ENCODE measurements at places on chromosomes 16 and 17.

DNA sequence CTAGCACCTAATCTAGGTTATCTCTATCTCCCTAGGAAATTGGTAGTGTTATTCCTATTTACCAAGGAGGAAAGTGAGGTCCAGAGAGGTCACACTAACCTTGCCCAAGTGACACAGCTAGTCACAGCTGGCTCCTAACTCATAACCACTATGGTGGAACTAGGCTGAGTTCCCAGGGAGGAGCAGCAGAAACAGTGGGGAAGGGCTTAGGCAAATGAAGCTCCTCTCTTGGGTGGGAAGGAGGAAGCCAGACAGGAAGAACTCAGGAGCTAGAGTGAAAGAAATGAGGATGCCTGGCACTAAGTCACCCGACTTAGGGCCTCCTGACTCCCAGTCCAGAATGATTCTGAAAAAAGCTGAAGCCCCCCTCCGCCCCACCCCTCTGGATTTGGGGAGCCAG, 34.5 kb downstream of the PSME3IP1 start:
- DNase-seq, result no peak

DNA sequence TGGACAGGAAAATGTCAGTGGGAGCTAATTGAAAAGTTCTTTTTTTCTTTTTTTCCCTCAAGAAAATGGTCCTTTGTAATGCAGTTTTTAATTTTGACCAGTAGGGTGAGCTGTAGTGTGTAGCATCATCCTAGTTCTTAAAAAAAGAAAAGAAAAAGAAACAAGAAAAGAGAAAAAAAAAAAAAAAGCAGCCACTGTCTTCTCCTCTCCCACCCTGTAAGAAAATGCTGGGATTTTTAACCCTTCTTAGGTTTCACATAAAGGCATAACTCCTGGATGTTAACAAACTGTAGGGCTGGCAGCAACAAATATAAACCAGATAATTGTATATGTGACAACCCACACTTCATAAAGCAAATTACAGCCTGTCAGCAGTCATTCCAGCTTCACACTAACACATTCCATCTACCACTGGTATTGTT, 78.1 kb downstream of the SKAP1 start:
- DNase-seq, result no peak

GRCh38 chr16:68378436-68379415, 67.9 kb downstream of the PRMT7 start:
- no peak for DNase-seq

- no peak for DNase-seq
Measured at GRCh38 chr17:40577611-40578065, 12.4 kb upstream of the CCR7 start.

All from esophagus squamous epithelium (tissue), 5 donors.